NCI-H82 (cell line): ENCODE measurements at places on chromosomes 11 and 22.
A peak's percentile ranks its signal among the peaks of the same experiment; 100 is the strongest.

DNA sequence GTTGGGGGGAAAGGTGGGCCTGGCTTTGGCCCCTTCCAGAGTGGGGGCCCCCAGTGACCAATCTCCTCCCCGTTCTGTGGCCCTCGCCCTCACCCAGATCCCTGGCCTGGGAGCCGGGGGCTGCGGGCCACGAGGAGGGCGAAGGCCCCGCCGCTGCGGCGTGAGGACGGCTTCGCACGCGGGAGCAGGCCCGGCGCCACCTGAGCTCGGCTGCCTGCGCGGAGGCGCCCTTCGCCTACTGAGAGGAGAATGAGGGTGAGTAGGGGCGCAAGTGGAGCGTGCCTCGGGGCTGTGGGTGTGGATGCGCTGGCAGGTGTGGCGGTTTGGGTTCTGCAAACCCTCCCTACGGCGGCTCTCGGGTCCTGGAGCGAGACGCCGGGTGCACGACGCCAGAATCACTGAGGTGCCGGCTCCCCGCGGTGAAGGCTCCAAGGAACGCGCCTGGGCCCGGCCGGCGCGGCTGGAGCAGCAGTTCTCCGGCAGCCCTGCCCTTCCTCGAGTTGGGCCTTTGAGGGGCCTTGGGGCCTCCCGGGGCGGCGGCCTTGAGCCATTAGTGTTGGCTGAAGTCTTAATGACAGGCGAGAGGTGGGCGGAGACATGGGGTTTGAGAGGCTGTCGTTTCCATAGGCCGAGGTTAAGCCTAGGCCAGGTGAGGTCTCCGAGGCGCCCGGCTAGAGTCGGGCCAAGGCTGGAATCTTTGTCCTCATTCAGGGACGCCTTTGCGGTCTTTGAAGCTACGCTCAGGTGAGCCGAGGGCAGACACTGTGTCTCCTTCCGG, 65.3 kb downstream of the CTTN start:
- no peak for DNase-seq

DNA sequence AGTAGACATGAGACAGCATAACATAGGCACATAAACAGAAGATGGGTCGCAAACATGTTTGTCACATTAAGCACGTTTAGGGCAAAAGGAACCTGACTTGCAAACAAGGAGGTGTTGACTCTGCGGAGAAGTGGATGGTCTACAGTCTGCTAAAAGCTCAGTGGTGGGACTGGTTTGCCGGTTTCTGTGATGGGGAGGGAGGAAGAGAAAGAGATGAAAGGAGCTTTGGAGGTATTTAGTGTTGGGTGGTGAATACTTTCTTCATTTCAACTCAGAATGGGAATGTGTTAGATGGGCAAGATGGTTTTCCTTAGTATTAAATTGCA, 191.4 kb upstream of the SORL1-AS1 start:
- DNase-seq = no peak

GRCh38 chr11:125301346-125301745, 136.8 kb downstream of the PKNOX2 start:
- DNase-seq = no peak

DNA sequence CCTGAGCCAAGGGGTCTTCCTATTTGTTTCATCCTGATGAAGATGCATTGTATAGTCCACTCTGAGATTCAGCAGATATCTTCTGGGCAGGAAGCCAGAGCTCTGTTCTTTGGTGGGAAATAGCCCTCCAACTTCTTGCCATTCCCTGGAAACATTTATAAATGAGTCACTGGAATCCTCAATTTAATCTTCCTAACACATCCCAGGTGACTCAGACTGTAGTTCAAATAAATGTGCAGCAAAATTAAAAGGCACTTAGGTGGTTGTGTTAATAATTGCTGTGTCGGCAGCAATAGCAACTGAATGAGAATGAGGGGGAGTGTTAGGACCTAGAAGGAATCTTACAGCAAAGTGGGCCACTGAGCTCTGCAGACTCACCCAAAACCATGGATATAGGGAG, 108.6 kb downstream of the INSC start:
- no peak for DNase-seq

- DNase-seq = peak; percentile 84
These were observed 5.2 kb upstream of the GCAT start for GRCh38 chr22:37802310-37803194.

DNA sequence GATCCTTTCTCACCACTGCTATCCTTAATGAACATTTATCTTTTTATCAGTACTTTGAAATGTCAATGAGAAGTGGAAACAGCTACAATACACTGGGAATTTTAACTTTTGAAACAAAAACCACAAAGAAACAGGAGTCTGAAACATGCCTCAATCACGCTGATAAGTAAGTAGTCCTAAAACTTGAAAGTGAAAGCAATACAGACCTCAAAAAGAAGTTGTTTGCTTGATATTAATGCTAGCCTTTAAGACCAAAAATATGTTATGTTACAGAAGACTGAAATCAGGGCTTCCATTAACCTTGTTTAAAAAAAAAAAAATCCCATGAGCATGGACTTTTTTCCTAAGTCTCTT, 21.3 kb downstream of the PHF21A start:
- no peak for DNase-seq

GRCh38 chr11:60951606-60951903, 421 bp downstream of the SLC15A3 start:
- no peak for DNase-seq

- DNase-seq = no peak
These were observed 26.4 kb upstream of the KIRREL3 start for GRCh38 chr11:127027000-127027399.

DNA sequence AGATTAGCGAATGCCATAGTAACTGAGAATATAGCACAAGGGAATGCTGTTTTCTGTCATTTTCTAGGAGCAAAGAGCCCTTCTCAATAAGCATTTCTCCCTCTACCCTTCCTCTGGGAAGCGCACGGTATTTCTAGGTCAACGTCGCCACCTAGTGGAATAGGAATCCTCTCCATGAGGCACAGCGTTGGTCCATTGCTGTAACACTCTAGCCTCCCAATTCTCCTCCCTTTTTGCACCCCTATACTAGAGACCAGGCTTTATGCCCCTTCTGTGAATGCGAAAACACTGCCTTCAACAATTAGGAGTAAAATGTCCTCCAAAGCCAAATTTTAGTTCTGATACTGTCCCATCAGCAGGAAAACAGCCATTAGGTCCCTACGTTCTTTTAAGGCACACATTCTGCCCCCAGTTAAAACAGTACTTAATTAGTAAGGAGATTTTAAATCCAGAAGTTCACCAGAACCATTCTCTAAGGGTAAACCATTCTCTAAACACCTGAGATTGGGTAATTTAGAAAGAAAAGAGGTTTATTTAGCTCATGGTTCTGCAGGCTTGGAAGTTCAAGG, 12.8 kb upstream of the HYLS1 start:
- DNase-seq = peak; percentile 85

DNA sequence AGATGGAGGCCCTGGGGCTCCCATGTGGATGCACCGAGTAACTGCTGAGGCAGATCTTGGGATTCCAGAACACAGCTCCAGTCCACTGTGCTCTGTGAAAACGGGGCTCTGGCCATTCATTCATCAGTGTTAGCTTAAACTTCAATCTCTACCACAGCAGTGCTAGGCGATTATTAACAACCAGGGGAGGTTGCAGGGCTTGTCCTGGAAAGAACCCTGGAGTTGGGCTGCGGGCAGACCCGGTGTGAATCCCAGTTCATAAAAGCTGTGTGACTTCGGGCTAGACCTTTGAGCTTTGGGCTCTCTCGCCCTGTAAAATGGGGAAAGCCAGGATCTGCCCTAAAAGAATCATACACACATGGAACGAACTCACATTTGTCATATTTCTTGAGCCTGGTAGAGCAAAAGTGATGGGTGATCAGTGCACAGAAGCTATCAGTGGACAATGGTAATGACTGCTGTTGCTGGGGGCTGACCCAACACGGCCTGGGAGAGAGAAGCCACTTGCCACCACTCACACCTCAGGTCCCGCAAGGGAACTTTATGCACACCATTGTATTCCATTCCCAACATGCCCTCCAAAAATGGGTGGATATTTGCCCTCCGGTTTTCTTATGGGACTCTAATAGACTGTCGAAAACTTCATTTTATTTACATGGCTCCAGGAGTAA, 15.6 kb upstream of the CRYBB3 start:
- no peak for DNase-seq

GRCh38 chr11:77141475-77141874, 13.4 kb downstream of the MYO7A start:
- no peak for DNase-seq

DNA sequence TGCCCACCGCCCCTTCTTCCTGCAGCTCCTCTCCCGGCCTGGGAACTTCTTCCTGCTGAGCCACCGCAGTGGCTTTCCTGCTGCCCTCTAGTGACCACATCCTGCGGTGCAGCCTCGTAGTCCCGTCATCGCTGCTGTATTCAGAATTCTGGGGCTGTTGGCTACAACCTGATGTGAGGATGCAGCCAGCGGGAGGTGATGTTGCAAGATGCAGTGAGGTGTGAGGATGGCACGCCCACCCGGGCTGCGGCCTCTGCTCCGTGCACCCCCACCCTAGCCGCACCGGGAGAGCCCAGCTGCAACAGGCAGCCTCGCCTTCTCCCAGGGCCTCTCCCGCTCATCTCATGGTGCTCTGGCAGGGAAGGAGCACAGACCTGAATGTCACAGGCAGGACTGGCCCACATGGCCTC, 10.1 kb downstream of the CHST1 start:
- peak; percentile 87 for DNase-seq

GRCh38 chr11:73325036-73325981, 17.2 kb downstream of the ARHGEF17 start:
- DNase-seq = peak; percentile 65

DNA sequence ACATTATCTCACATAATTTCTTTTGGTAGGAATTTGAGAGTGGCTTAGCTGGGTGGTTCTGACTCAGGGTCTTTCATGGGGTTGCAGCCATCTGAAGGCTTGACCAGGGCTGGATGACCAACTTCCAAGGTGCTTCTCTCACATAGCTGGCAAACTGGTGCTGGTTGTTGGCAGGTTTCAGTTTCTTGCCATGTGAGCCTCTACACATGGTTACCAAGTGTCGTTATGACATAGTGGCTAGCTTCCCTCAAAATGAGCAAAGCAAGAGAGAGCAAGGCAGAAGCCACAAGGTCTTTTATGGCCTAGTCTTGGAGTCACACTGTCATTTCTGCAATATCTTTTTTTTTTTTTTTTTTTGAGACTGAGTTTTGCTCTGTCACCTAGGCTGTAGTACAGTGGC, 4.2 kb upstream of the TFIP11 start:
- no peak for DNase-seq

- peak; percentile 22 for DNase-seq
These were observed 108.2 kb downstream of the SLC36A4 start for GRCh38 chr11:93089474-93090102.

DNA sequence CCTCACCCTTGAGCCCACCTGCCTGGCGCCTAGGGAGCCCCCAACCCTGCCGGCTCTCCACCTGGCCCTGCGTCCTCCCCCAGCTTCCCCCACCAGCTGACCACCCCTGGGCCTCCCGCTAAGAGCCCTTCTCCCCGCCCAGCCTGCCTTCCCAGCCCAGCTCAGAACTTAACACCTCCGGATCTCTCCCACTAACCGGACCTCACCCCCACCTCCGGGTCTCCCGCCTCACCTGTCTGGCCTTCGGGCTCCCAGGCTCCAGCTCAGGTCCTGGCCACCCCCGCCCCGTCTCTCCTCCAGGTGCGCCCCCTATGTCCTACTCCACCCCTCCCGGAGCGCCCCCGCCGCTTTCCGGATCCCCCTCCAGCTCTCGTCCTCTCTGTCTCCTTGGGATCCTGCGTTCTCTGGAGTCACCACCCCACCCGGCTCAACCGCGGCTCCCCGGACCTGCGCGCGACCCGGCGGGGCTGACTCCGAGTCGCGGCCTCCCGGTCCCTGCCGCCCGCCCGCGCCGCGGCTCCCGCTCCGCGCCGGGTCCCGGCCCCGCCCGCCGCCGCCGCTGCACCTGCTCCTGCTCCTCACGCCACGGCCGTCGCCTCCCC, at the start of gene KCNJ11:
Gene KCNJ11 (minus strand): TSS at position 51 of the 602 bp plus-strand sequence. CDS start 568 bp downstream, outside the sequence.
- DNase-seq = peak; percentile 62

GRCh38 chr11:10310301-10310841, 5.5 kb downstream of the ADM start:
- no peak for DNase-seq

DNA sequence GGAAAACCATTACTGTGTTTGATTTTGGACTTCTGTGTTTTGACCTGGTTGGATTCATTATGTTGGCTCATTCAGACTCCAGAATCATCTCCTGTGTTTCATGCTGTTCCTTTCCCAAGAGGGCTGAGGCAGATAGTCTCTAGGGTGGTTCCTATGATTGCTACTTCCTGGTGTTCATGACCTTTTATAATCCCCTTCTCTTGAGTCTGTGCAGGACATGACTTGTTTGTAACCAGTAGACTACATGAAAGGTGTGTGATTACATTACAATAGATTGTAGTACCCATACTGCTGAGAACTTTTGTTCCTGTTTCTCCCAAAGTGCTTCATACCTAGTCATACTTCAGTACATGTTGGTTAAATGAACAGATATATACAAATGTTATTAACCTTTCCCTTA, 700.6 kb downstream of the METTL15 start:
- no peak for DNase-seq

GRCh38 chr11:28976801-28977145, 868.6 kb downstream of the METTL15 start:
- DNase-seq = no peak

DNA sequence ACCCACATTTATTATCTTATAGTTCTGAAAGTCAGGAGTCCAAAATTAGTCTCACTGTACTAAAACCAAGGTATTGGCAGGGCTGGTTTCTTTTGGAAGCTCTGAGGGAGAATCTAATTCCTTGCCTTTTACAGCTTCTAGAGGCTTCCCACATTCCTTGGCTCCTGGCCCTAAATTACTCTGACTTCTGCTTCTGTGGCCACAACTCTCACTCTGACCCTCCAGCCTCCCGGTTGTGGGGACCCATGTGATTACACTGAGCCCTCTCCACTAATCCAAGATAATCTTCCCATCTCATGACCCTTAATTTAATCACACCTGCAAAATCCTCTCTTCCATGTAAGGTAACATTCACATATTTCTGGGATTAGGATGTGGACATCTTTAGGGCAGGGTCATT, 110.9 kb downstream of the ARL14EP start:
- peak; percentile 69 for DNase-seq
